ENCODE measurements at places on chromosomes 3 and 15.

- no peak for DNase-seq
Measured at GRCh38 chr3:188220988-188221818, 67.2 kb downstream of the LPP start.

DNA sequence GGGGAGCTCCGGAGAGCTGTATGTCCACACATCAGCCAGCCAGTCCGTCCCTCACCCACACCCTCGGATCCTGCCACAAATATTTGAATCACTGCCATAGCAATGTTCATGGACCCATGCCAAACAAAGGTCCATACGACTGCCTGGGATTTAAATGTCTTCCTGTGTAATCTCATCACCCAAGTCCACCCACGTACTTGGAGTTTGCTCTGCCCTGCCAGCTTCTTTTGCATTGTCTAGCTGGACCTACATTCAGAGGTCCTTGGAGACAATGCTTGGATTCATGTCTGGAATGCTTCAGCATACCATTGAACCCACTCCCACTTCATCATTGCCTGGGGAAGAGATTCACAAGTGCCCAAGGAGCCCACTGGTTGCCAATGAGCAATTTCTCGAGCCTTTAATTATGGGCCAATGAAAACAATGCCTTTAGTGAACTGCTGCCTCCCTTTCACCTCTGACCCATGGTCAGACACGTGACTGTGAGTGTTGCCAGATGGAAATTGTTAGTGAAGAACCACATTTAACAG is 90.4 kb upstream of the PHLDB2 start:
- DNase-seq = no peak

DNA sequence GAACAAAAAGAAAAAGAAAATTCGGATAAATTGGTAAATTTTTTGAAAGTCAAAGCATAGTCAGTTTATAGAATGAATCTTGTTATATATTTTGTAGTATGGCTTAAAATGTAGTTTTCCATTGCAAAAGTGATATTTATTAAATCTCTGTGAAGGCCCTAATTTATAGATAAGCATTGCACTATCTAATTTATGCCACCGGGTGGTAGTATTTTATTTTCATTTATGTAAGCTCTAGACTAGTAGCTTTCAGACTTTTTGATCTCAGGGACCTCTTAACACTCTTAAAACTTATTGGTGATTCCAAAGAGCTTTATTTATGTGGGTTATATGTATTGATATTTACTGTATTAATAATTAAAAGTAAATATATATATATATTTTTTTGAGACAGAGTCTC is 133.9 kb upstream of the LRRFIP2 start:
- DNase-seq = no peak

- DNase-seq = no peak
Measured at GRCh38 chr15:75185271-75186029, 16.2 kb upstream of the C15orf39 start.

DNA sequence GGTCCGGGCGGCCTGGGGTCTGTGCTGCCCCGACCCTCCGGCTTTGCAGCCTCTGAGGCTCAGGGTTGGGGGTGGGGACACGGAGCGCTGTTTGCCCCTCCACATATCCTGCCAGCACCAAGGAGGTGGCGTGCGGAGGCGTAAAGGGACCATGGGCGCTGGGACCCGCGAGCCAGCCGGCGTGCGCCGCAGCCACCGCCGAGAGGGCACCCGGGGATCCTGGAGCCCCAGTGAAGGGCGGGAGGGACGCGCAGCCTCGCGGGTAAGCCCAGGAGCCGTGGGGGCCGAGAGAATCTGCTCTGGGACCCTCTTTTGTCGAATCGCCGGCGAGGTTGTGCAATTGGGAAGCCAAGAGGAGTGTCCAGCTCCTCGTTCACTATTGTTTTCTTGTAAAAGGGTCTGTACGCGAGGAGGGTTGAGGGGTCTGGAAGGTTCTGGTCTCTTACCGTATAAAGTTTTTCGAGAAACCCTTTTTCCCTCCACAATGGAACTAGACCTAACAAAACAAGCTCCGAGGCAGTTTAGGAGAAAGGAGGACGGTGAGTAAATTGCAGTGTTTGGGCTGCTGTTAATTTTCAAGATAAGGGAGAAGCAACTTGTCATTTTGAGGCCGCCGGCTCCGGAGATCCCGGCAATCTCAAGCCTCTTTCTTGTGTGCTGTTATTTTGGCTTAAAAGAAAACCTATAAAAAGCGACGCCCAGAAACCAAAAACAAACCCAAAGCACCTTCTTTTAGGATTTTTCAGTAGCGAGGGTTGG is 29.9 kb upstream of the ST3GAL6 start:
- DNase-seq = no peak

GRCh38 chr3:188348435-188349244 is 194.7 kb downstream of the LPP start:
- DNase-seq = no peak

DNA sequence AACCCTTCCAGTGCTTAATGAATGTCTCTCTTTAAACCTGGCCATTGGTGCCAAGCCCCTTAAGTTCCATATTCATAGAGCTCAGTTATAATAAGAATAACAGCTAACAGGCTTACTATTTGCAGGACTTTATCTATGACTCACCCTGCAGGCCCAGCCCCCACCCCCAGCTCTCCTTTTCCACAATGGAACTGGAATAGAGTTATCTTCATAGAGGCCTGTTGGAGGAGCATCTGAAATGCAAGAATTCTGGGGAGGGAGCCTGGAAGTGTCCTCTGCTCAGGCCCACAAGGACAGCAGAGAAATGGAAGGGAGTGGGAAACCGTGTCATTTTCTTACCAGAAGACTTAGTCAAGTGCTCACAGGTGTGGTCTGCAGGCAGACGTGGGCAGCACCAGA is 52.8 kb downstream of the SEMA5B start:
- no peak for DNase-seq

DNA sequence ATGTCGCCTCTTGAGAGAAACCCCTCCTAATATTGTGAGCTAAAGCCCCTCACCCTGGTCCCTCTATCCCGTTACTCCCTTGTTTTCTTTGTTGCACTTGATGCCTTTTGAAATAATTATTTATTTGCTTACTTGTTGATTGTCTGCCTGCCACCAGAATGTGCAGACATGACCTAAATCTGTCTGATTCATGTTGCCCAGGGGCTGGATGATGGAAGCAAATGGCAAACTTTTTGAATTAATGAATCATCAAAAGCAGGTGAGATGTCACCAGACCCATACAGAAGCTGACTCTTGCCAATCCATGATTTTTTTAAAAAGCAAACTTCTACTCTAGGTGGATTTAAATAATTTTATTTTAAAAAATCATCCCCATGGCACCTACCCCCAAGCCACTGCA is 49.3 kb downstream of the GRIP2 start:
- DNase-seq = no peak

DNA sequence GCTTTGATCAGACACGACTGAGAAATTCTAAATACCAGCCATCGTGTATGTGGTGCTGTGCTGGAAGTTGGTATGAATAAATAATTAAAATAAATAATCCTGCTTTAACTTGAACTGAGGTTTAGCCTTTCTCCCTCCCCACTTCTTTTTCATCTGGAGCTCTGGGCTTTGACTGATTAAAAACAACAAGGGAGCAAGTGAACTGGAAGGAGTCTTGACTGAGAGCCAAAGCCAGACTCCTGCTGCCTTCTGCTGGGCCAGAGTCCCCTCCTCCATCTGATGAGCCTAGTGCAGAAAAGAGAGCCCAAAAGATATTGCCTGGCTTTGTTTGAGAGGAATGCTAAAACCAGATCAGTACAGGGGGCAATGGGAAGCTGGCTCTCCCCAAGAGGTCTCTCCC is 96.0 kb downstream of the CCNL1 start:
- no peak for DNase-seq

DNA sequence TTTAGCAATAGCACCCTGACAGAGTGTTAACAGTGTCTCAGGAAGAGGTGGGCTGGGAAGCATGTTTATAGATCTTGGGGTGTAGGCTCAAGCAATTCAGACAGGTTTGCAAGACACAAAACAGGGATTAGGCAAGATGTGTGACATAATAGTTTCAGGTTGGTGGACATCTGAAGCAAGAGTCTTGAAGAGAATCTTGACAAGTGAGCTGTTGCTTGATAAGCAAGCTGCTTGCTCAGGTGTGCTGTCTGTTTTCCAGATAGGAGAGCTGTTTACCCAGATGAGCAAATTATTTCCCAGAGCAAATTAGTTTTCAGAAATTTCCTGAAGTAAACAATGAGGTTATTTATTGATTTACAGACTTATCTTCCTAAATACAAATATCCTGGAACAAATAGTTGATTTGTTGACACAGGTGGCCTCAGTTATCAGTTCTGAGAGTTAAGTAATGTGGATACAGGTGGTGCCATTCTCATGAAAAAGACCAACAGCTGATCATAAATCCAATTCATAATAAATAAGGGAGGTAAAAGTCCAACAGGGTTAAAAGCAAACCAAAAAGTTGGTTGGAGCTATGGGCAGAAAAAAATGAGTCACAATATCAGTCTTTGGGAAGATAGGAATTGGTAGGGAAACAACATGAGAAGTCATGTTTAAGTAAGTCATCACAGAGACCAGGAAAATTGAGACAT is 437.3 kb downstream of the TBL1XR1 start:
- no peak for DNase-seq

DNA sequence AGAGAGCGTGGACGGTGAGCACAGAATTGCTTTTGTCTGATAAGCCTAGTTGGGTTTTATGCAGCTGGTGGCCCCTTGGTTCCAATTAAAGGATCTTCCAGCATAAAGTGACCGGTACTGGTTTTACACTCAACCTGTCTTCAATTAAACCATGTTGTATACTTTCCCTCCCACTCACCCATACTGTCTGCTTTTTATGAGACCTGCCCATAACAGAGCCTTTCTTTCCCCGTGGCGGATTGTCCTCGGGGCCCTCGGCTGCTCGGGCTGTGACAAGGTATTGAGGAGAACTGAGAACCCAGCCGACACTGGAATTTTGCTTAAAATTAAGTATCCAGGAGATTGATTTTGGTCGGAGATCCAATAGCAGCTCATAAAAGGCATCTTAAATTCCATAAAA is 98.4 kb downstream of the TMEM266 start:
- DNase-seq = no peak

DNA sequence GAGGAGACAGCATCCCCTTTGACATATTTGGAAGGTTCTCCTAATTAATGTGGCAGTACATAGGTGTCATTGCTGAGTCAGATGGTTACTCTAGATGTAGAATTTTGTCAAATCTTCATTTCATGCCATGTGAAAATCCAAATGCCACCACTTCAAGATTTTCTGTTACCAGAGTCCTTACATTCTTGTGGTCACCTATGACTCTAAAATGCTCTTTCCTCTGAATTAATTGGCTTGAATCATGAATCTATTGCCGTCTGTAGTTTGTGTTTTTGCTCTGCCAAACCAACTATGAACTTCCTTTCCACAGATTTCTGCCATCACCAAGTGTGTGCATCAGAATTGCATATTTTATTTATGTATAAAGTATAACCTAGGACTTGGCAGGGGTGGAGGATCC is 269.4 kb upstream of the ZPLD1 start:
- no peak for DNase-seq

DNA sequence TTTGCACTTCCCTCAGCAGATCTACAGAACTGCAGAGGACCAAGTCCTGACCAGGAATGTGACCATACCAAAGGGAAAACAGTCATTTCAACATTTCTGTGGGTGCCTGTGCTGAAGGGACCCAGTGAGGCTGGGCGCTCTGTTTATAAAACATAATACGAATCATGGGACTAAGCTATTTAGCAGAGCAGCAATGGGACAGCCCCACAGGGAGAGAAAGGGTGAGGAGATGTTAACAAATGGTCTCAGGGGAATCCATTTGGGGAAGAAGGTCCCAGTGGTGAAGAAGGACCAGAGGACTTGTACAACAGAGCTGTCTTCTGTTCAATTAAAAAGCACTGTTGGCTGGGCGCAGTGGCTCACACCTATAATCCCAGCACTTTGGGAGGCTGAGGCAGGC is 1025.4 kb downstream of the FHIT start:
- DNase-seq = no peak

DNA sequence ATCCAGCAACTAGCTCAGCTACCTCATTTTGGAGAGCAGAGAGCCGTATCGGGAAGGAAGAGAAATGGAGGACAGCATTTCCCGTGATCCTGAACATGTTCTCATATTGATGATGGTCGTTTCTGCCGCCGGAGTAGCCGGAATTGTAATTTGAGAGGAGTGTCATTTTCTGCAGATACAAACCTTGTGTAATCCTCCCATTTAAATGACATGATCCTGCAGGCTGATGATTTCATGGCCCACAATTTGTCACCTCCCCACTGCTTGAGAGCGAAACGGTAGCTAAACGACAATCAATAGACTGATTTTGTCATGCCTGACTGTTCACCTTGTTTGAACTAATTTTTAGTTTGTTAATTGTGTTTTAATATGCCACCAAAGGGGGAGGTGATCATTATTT is 126.5 kb upstream of the CNTN6 start:
- no peak for DNase-seq

DNA sequence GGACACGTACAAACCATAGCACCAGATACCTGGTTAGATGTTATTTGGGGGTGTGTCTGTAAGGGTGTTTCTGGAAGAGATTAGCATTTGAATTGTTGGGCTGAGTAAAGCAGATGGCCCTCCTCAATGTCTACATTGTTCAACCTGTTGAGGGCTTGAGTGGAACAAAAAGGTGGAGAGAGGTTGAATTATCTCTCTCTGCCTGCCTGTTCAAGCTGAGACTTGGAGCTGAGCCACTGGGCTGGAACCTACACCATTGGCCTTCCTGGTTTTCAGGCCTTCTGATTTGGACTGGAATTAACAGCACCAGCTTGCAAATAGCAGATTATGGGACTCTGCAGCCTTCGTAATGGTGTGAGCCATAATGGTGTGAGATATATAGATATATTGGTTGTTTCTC is 71.3 kb upstream of the CORO2B start:
- no peak for DNase-seq

DNA sequence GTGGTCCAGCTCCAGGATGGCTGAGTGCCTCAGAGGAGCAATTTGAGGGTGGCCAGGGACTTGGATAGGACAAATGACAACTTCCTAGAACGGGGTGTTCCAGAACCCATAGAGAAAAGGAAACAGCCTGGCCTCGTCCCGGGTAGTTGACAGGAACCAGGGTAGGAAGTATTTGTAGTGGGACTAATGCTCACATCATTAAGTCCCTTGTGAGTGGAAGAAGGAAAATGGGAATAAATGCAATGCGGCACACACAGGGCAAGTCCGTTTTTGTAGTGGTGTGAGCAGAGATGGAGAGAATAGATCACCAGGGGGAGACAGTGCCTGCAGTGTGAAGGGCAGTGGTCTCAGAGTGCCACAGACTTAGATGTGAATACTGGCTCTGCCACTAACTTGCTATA is 19.6 kb downstream of the TIMP4 start:
- DNase-seq = no peak

GRCh38 chr3:136194409-136195257 is 1.5 kb downstream of the MSL2 start:
- no peak for DNase-seq

- DNase-seq = no peak
Measured at GRCh38 chr3:179098388-179099077, 26.9 kb upstream of the ZMAT3 start.

Data from GM18507 (cell line).